A172 (cell line): ENCODE measurements at places on chromosomes 3 and 15. TPM values are rescaled to one million over a fixed set of nuclear protein-coding genes. Genes with fewer than 3 reads are reported as not detected.

Gene C3orf62
- 0.41 and 0.67 TPM in 2 replicates for total RNA-seq

Gene SPPL2A
- 87.4 and 197 TPM in 2 replicates for total RNA-seq

Gene SKOR1
- total RNA-seq, result not detected in 2 replicates

Gene CPLX3
- not detected in 2 replicates for total RNA-seq

Gene PLS1
- 6.6 and 7.0 TPM in 2 replicates for total RNA-seq

Gene SLC6A1
- total RNA-seq, result not detected in 2 replicates

Gene SPG11
- 26.8 and 27.0 TPM in 2 replicates for total RNA-seq

Gene LMAN1L
- total RNA-seq, result not detected in 2 replicates

Gene AGTR1
- not detected in 2 replicates for total RNA-seq

Gene GOLGA6D
- not detected in 2 replicates for total RNA-seq

Gene TGFBR2
- total RNA-seq, result 16.6 and 16.9 TPM in 2 replicates
